Right atrium auricular region (tissue), 2 donors: ENCODE measurements at places on chromosomes 13 and 19.

DNA sequence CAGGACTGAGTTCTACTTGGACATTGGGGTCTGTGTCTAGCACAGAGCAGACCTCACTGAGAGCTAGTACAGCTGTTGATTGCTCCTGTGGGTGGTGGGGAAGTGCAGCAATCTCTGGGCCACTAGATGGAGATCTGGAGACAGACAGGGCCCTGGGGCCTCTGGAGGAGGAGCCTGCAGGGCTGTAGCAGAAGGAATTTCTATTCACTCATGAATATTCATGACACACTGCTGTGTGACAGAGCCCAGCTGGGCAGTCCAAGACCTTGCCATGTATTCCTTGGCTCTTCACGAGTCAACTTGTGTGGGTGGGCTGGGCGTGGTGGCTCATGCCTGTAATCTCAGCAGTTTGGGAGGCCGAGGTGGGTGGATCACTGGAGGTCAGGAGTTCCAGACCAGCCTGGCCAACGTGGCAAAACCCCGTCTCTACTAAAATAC lies 37.5 kb downstream of the SUGP2 start:
- DNase-seq, result no peak

DNA sequence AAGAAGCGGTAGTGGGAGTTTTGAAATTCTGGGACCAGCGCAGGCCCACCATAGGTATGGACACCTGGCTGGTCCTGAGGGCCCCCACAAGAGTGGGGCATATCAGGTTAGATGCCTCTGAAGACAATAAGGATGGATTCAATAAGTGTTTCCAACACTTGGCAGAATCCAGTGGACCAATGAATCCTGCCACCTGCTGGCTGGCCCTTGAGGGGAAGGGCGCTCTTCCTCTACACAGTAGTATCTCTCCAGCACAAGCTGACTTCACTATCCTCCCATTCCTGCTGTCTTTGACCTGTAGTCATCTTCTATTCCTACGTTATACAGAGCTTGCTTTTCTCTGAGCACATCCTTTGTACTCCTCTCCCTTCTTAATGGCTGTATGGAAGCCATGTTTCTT lies 199.7 kb upstream of the TSHZ3 start:
- DNase-seq, result no peak

GRCh38 chr13:48156466-48156865 lies 61.6 kb upstream of the MED4 start:
- no peak for DNase-seq

DNA sequence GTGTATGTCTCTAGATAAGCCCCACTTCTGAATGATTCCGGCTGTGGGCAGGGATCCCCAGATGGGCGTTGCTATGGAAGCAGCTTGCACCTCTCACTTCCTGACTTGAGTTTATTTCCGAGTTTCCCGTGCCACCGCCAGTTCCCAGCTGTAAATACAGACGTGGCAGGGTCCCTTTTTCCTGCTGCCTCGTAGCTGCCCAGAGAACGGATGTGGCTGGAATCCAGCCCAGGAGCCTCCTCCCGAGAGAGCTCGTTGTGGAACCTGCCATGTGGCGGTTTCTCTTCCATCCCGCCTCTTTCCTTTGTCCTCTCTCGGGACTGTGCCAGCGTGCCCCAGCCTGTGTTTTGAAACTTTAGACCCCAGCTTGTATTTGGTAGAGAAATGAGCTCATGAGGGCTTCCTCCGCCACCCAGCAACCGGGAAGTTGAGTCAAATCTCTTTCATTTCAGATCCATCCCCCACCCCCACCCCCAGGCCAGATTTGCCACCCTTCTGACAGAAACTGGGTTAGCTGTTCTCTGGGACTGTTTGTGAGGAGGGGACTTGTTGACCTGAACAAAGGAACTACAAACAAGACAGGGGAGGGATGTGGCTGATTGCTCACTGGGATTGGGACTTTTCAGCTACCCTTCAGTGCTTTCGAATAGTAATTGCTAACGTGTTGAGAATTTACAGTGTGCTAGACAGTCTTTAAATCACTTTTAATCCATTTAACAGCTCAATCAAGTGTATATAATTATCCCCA lies 96.6 kb downstream of the SIPA1L3 start:
- peak; percentile 75 for DNase-seq

DNA sequence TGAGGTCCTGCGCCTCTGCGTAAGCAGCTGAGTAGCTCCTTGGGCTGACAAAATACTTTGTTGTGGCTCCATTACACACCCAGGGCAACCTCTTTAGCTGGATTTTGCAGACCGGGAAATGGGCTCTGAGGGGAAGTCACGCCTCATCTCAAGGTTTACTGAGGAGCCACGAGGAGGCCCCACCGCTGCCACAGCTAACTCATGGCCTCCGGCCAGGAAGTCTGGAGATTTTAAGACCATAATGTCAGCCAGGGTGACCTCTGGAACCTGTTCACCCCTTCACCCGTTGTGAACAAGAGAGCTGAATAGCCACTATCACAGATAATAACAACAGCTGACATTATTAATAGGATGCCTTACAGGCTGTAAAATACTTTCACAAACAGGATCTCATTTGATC lies 351.3 kb upstream of the TMTC4 start:
- DNase-seq, result no peak

GRCh38 chr19:2381148-2381820 lies 21.2 kb downstream of the TMPRSS9 start:
- DNase-seq, result no peak

DNA sequence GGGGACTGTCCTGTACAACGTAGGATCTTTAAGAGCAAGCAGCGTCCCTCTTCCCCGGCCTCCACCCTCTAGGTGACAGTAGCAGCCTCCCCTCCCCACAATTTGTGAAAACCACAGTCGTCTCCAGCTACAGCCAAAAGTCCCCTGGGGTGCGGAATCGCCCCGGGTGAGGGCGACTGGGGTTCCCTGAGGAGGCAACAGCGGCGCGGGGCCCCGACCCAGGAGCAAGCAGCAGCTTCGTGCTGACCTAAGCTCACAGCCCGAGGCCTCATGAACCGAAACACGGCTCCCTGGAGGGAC lies 322 bp downstream of the ZNF558 start:
- DNase-seq, result no peak

- DNase-seq, result no peak
Measured at GRCh38 chr19:46564701-46565100, 36.4 kb upstream of the CALM3 start.
